ENCODE measurements at places on chromosomes 16 and 17.

DNA sequence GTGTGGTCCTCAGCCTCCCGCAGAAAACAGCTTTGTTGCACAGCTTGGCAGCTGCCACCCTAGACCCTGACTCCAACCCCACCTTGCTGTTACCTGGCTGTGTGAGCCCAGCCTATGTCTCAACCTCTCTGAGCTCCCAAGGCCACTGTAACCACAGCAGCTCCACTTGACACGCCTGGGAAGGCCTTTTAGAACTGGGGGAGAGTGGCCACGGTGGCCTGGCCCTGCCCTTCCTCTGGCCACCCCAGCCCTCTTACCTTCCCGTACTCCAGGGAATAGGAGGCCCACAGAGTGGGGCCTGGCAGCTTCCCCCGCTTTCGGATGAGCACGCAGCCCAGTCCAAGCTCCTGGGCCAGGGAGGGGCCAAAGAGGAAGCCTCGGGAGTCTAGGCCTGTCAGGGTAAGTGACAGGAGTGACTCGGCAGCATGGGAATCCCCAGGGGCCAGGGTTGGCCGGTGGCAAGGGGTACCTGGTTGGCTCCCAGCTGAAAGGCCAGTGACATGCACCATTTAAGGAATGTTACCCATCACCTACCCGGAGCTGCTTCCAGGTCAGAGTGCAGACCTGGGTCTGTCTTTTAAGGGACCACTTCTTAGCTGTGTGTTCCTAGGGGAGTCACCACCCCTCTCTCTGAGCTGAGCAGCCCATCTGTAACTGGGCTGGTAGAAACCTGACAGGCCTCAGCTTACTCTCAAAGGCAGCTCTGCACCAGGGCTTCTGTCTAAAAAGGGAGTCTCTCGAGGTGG lies 1.4 kb downstream of the APRT start:
- no peak for DNase-seq

DNA sequence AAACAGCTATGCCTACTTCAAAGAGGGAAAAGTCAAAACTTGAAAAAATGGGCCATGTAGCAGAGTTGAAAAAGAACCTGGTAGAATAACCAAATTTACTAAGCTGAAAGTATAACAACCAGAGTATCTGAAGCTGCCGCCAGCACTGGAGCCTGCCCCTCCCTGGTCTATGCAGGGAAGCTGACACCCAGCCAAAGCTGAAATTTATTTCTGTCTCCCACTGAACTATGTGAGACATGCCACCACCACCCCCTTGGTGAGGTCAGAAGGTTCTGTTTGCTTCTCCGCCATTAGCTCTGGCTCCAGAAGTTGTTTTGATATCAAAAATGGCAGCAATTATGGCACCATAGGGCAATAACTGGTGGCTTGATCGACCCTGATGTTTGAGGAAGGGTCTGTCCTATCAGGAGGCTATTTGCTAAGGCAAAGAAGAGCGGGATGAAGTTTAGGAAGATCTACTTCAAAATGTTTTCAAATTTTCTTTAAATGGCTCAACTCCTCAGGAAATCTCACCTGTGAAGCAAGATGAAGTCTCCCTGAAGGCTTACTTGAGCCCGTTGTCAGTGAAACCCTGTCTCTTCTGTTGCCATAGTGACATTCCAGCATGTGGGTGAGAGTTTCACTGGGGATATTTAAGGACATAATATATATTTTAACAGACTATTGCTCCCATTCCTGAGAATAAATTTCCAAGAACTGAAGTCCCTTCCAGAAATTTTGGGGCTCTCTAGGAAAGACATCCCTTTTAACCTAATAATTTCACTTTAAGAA lies 122.0 kb downstream of the COPRS start:
- DNase-seq, result no peak

DNA sequence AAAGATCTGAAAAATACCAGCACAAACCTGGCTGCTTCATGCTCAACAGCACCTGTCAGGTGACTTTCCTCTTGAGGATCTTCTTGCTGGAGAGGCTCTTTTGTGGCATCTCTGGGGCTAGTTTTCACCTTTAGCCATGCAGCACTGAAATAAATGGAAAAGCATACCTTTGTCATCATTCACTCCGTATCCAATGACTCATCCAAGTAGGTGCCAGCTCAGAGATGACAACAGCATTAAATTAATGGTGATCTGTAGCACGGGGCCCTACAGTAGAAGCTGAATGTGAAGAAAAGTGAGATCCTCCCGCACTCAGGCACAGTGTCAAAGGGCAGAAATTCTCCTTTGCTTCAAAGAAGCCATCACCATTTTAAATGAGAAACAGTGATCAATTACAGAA lies 32.2 kb downstream of the KIAA0753 start:
- no peak for DNase-seq

DNA sequence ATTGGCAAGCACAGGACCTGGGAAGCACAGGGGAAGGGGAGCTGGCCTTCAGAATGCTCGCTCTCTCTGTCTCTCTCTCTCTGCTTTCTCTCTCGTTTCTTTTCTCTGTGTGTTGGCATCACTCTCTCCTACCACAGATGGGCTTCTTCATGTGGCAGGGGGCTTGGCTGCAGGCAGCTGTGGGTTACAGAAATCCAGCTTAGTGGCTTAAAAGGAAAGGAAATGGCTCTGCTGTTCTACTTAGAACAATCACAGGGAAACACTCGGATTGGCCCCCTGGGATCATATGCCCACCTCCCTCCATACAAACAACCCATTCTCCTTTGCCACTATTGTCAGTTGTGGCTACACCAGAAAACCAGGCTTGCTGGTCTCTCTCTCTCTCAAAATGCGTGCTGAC lies 20.4 kb downstream of the TBX2 start:
- no peak for DNase-seq

DNA sequence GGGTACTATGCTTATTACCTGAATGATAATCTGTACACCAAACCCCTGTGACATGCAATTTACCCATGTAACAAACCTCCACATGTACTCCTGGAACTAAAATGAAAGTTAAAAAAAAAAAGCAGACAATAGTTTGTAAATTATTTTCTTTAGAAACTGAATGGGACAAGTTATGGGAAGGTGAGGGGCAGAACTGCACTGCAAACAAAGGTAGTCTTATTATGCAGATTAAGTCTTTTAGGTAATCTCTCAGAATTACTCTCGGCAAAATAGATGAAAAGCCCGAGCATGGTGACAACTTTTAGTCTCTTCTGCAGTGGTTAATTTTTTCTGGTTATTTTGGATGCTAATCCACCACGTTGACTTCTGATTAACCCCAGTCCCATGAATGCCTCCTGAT lies 25.5 kb downstream of the LDAF1 start:
- DNase-seq, result no peak

DNA sequence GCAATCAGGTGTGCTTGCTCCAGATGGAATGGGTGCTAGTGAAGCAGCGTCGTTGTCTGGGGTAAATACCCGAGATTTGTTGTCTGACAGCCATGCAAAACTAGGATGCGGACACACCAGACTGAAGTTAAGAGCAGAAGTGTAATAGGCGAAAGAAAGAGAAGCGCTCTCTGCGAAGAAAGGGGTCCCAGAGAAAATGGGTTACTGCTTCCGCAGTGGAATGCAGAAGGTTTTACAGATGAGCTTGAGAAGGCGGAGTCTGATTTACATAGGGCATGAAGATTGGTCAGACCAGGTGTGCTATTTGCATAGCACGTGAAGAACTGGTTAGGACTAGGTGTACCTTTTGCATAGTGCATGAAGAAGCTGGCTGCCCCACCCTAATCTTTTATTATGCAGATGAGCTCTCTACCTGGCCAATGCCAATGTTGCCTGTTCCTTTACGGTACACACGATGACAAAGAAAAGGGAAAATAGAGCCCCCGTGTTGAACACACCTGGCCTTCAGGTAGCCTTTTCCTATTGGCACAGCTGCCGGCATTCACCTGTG lies 32.0 kb upstream of the SNN start:
- DNase-seq, result no peak

Data from femur (tissue), 1 donor.